ENCODE measurements at places on chromosomes 11 and 22. TPM values are rescaled to one million over a fixed set of nuclear protein-coding genes. Genes with fewer than 3 reads are reported as not detected.
A peak's percentile ranks its signal among the peaks of the same experiment; 100 is the strongest.

- DNase-seq: no peak
Measured at GRCh38 chr11:73154178-73154577, 12.1 kb upstream of the FCHSD2 start.

GRCh38 chr11:88280673-88281316 is 56.7 kb downstream of the CTSC start:
- DNase-seq: no peak

- DNase-seq: peak; percentile 52
Measured at GRCh38 chr11:102256251-102256650, 61.0 kb upstream of the BIRC3 start.

Gene IGLL1
- total RNA-seq: not detected

GRCh38 chr11:60957188-60957587 is 5.2 kb upstream of the SLC15A3 start:
- no peak for DNase-seq

GRCh38 chr11:27882066-27882697 is 181.9 kb upstream of the BDNF start:
- DNase-seq: peak; percentile 31

GRCh38 chr22:23751441-23751996 is 607 bp upstream of the ZNF70 start:
- DNase-seq: no peak

Gene ABCC8
- total RNA-seq: not detected

GRCh38 chr11:4061700-4062099 is 32.9 kb upstream of the RRM1 start:
- no peak for DNase-seq

- DNase-seq: no peak
Measured at GRCh38 chr11:69151836-69152235, 3.9 kb upstream of the SMIM38 start.

GRCh38 chr22:40334899-40335298 is 11.4 kb upstream of the ADSL start:
- DNase-seq: no peak

GRCh38 chr11:69041516-69041915 is 7.2 kb upstream of the TPCN2 start:
- peak; percentile 72 for DNase-seq

Gene DGAT2
- 3.7 TPM for total RNA-seq

DNA sequence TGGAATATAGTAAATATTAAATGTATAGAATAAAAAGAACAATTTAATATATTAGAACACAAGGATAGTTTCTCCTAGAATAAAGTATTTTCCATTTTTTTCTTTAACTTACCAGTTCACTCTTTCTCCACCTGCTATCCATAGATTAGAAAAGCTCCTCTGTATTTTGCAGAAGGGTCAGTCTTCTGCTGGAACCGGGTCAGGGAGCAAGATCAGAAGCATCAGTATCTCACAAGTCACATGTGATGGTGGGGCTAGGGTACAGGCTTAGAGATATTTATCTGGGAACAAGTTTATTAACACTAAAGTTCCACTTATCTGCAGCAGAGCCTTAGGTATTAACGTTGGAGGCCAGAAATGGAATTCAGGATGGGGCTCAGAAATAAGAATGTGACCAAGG is 17.3 kb upstream of the OR52A1 start:
- no peak for DNase-seq

- no peak for DNase-seq
Measured at GRCh38 chr22:31647523-31648320, 14.3 kb downstream of the PISD start.

GRCh38 chr11:134062265-134063123 is 6.4 kb upstream of the JAM3 start:
- no peak for DNase-seq

- no peak for DNase-seq
Measured at GRCh38 chr11:1443737-1444136, 42.8 kb downstream of the MOB2 start.

Gene SLC22A8
- not detected for total RNA-seq

Gene MMP8
- total RNA-seq: not detected

DNA sequence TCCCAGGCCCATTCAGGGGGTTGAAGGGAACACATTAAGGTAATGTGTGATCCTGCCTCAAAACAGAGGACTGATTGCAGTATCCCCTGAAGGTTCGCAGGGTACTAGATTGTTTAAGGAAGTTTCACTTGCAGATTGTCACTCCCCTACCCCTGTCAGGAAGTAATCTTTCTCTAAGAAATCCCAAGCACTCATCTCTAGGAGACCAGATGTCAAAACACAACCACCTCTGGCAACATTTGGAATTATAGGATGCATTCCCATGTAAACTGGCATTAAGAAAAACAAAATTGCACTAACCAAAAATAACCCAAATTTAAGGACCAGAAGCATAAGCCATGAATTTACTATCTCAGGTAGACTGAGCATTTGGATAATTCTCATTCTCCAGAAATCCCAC is 1.6 kb downstream of the MRPL17 start:
- DNase-seq: no peak

Gene GAB4
- not detected for total RNA-seq

Gene JAM3
- 23.3 TPM for total RNA-seq

- DNase-seq: no peak
Measured at GRCh38 chr11:114102993-114103896, 43.7 kb downstream of the ZBTB16 start.

- no peak for DNase-seq
Measured at GRCh38 chr22:19876314-19876940, 21.8 kb upstream of the GNB1L start.

DNA sequence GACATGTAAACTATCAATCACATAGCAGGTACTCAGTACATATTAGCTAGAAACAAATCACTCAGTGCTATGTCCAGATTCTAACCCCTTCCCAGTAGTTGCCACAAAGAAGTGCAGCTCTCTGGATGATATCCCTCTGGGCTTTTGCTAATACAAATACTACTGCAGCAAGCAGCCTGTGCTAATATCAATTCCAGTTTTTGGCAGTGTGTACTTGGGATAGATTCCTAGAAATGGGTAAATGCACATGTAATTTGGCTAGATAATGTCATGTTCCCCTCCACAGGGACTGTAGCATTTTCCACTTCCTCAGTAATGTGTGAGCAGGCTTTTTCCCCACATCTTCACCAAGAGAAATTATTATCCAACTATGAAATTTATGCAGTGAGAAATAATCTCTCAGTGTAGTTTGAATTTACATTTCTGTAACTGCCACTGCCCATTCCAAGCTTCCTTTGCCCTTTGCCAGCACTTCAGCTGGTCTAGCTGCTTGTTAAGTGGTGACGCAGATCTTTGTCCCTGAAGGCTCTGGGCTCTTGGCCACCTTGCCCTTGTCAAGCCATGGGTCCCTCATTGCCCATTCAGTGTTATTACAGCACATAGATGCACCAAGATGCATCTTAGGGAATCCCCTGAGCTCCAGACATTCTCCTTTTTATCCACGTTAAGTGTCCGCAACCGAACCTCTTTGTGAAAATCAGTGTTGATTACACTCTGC is 107.1 kb upstream of the CLPB start:
- DNase-seq: no peak

DNA sequence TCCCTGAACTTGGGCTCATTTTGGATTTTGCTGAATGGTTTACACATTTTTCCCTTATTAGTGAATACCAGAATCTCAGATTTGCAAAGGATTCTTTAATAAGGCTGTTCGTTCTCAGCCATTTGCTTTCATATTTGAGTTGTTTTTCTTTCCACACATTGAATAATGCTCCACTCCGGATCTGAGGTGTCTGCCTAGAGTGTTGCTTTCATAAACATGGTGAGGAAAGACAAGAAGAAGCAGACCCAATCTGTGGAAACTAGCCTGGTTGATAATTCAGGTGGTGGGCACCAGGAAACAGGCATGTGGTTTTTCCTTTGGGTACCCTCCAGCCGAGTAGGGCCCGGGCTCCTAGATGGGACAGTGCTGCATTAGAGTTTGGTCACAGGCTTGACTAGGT is 35.0 kb downstream of the LDLRAD3 start:
- no peak for DNase-seq

All from renal cortical epithelial cell (primary cell).